ENCODE measurements at places on chromosomes 13 and 19.

GRCh38 chr19:6822311-6822670, 49.8 kb downstream of the VAV1 start:
- no peak overlapping the region for H3K4me3 ChIP-seq
- H3K36me3 ChIP-seq, result peaks cover 47% of the 10 kb centered on the region
- no peak for DNase-seq
- H3K4me1 ChIP-seq, result no peaks in the 10 kb centered on the region

- no peak overlapping the region for H3K27ac ChIP-seq
- H3K27me3 ChIP-seq, result no peaks in the 10 kb centered on the region
- no peaks in the 10 kb centered on the region for H3K36me3 ChIP-seq
These were observed 183.4 kb downstream of the USP12 start for GRCh38 chr13:26988059-26988769.

DNA sequence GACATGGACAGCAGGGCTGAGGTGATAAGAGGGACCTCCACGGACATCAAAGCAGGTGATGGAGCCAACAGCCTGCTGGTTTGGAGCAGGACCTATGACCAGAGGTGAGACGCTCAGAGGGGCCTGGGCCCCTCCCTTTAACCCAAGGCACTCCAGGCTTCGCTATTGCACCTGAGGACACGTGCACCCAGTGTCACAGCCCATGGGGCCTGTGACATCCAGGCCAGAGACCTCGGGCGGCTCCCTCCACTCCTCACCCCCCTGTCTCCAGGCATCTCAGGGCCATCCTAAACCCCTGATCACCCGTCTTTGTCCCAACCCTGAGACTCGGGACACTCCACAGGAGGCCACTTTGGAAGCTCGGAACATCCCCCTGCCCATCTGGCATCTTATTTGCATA, 12.9 kb downstream of the ADGRE5 start:
- H3K36me3 ChIP-seq, result peaks cover 58% of the 10 kb centered on the region
- H3K4me1 ChIP-seq, result no peaks in the 10 kb centered on the region
- no peak for DNase-seq
- no peaks in the 10 kb centered on the region for H3K27me3 ChIP-seq
- no peak overlapping the region for H3K4me3 ChIP-seq

GRCh38 chr13:44619651-44620050, 43.5 kb upstream of the TSC22D1 start:
- no peaks in the 10 kb centered on the region for H3K27me3 ChIP-seq
- no peaks in the 10 kb centered on the region for H3K36me3 ChIP-seq
- DNase-seq, result no peak
- H3K4me3 ChIP-seq, result no peak overlapping the region

GRCh38 chr19:10262771-10263170, 8.1 kb upstream of the ICAM1 start:
- no peak overlapping the region for H3K4me3 ChIP-seq
- no peak overlapping the region for H3K27ac ChIP-seq
- DNase-seq, result no peak
- H3K36me3 ChIP-seq, result peaks cover 10% of the 10 kb centered on the region
- no peaks in the 10 kb centered on the region for H3K27me3 ChIP-seq

DNA sequence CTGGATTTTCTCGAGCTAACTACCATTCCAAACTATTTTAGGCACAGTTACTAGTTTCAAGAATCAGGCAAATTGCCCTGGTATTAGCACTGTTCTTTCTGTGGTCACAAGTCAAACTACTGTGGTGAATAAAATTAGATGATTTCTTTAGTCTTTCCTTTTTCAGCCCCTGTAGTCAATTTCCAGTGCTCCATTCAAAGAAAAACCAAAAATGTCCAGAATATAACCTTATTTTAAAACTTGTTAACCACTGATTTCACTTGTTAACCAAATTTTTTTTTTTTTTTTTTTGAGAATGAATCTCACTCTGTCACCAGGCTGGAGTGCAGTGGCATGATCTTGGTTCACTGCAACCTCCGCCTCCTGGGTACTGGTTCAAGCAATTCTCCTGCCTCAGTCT, 50.6 kb upstream of the USPL1 start:
- H3K36me3 ChIP-seq, result no peaks in the 10 kb centered on the region
- no peaks in the 10 kb centered on the region for H3K27me3 ChIP-seq
- no peak overlapping the region for H3K27ac ChIP-seq
- H3K4me1 ChIP-seq, result peaks cover 3% of the 10 kb centered on the region

- H3K27ac ChIP-seq, result no peak overlapping the region
- no peaks in the 10 kb centered on the region for H3K4me1 ChIP-seq
- no peak overlapping the region for H3K4me3 ChIP-seq
- H3K36me3 ChIP-seq, result no peaks in the 10 kb centered on the region
These were observed 74.8 kb downstream of the ABCC4 start for GRCh38 chr13:95226476-95226875.

- peak overlapping the region; percentile 77 for H3K4me3 ChIP-seq
- H3K4me1 ChIP-seq, result peaks cover 31% of the 10 kb centered on the region
- DNase-seq, result no peak
- H3K36me3 ChIP-seq, result no peaks in the 10 kb centered on the region
- H3K27me3 ChIP-seq, result no peaks in the 10 kb centered on the region
These were observed 104.4 kb downstream of the TM9SF2 start for GRCh38 chr13:99605420-99606323.

DNA sequence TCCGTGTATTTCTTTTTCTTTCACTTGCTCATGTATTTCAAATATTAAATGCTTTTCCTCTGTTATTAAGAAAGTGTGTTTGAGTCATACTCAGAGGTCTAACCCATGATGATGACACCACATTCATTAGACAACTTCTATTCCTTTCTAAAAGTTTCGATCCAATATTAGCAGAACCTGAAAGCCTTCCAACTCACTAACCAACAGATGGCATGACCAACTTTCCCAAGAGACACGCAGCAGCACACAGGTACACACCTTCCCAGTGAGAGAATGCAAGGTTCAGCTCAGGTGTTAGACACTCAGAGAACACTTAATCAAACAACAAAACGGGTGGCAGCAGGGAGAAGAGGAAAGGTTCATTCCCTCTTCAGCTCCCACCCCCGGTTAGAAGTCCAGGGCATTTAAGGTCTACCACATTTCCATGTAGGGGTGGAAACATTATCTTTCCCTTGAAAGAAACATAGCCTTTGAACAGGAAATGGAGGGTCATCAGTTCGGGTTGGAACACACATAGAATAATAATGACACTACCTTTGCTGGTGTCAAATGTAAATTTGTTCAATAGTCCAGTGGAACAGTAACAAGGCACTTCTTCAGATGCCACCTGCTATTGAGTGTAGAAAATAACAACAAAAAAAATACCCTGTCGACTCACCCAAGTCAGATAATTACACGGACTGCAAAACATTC, 404.2 kb downstream of the COG6 start:
- no peaks in the 10 kb centered on the region for H3K27me3 ChIP-seq
- no peaks in the 10 kb centered on the region for H3K36me3 ChIP-seq
- no peak for DNase-seq
- no peaks in the 10 kb centered on the region for H3K4me1 ChIP-seq
- no peak overlapping the region for H3K27ac ChIP-seq

GRCh38 chr13:21075011-21075378, 13.6 kb upstream of the LATS2 start:
- H3K27me3 ChIP-seq, result no peaks in the 10 kb centered on the region
- peaks cover 12% of the 10 kb centered on the region for H3K4me1 ChIP-seq
- peak overlapping the region; percentile 20 for H3K27ac ChIP-seq
- H3K36me3 ChIP-seq, result no peaks in the 10 kb centered on the region
- H3K4me3 ChIP-seq, result peak overlapping the region; percentile 56

GRCh38 chr19:19342086-19343015, 21.7 kb downstream of the MAU2 start:
- no peaks in the 10 kb centered on the region for H3K4me1 ChIP-seq
- no peak for DNase-seq
- no peak overlapping the region for H3K27ac ChIP-seq
- no peak overlapping the region for H3K4me3 ChIP-seq
- peaks cover 62% of the 10 kb centered on the region for H3K36me3 ChIP-seq

DNA sequence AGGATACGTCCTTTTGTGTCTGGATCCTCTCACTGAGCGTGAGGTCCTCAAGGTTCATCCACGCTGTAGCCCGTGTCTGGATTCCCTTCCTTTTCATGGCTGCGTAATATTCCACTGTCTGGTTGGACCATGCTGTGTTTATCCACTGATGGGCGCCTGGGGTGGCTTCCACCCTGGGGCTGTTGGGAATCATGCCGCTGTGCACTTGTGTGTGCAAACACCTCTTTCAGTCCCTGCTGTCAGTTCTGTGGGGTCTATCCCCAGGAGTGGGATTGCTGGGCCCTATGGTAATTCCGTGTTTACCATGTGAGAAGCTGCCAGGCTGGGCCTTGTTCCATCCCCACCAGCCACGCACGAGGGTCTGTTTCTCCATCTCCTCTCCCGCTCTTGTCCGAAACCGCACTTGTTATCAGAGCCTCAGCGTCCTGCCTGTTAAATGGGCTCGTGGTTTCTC, 98.6 kb downstream of the GADD45B start:
- DNase-seq, result no peak
- H3K4me3 ChIP-seq, result no peak overlapping the region
- no peaks in the 10 kb centered on the region for H3K27me3 ChIP-seq
- peaks cover 10% of the 10 kb centered on the region for H3K4me1 ChIP-seq
- H3K27ac ChIP-seq, result no peak overlapping the region
- H3K36me3 ChIP-seq, result no peaks in the 10 kb centered on the region

- peaks cover 10% of the 10 kb centered on the region for H3K4me1 ChIP-seq
- no peak overlapping the region for H3K27ac ChIP-seq
- DNase-seq, result no peak
- no peaks in the 10 kb centered on the region for H3K27me3 ChIP-seq
These were observed 17.6 kb downstream of the DCAF15 start for GRCh38 chr19:13969897-13970296.

DNA sequence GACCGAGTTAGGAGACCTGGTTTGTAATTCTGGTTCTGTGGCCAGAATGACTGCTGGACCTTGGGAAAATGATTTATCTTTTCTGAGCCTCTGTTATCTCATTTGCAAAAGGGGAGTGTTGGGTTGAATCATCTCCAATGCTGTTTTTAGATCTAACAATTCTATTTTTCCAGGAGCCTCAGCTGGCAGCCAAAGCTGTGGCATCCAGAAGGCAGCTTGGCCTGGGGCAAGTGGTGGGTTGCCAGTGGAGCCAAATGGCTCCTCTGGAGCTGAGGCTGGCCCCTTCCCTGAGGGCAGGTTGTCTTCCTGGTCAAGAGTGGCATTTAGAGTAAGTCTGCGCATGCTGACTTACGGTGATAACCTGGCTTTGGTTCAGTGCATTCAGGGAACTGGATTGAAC, 21.3 kb downstream of the B3GLCT start:
- no peak for DNase-seq
- no peaks in the 10 kb centered on the region for H3K36me3 ChIP-seq
- no peak overlapping the region for H3K27ac ChIP-seq
- no peak overlapping the region for H3K4me3 ChIP-seq
- H3K27me3 ChIP-seq, result no peaks in the 10 kb centered on the region
- no peaks in the 10 kb centered on the region for H3K4me1 ChIP-seq

GRCh38 chr13:93183302-93183701, 43.3 kb upstream of the GPC6 start:
- DNase-seq, result no peak
- H3K27ac ChIP-seq, result no peak overlapping the region
- H3K4me3 ChIP-seq, result no peak overlapping the region

GRCh38 chr13:45137526-45137925, 17.2 kb downstream of the GTF2F2 start:
- H3K36me3 ChIP-seq, result peaks cover 7% of the 10 kb centered on the region
- H3K4me3 ChIP-seq, result no peak overlapping the region
- no peak for DNase-seq
- H3K27ac ChIP-seq, result no peak overlapping the region

GRCh38 chr19:14550201-14550754, 20.9 kb downstream of the TECR start:
- H3K4me1 ChIP-seq, result peaks cover 30% of the 10 kb centered on the region
- peak overlapping the region; percentile 21 for H3K27ac ChIP-seq
- no peak overlapping the region for H3K4me3 ChIP-seq
- H3K36me3 ChIP-seq, result no peaks in the 10 kb centered on the region
- DNase-seq, result no peak
- no peaks in the 10 kb centered on the region for H3K27me3 ChIP-seq

DNA sequence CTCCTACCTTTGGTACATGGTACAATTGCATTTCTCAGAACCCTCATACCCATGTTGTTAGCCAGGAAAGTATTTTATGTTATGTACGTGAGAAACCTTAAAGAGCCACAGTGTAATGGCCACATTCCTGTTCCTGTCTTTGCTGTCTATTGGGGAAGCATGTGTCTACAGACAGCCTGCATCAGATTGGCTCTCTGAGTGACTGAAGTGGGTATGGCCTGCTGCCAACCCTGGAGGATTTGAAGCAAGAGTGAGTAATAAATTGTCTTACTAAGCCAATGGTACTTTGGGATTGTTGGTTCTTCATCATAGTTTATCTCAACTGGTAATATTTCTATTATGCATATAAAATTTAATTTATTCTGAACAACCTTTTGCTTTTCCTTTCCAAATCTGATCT, 574.1 kb downstream of the LMO7 start:
- H3K27me3 ChIP-seq, result no peaks in the 10 kb centered on the region
- H3K27ac ChIP-seq, result no peak overlapping the region
- H3K36me3 ChIP-seq, result no peaks in the 10 kb centered on the region
- no peaks in the 10 kb centered on the region for H3K4me1 ChIP-seq
- no peak for DNase-seq

- H3K4me3 ChIP-seq, result no peak overlapping the region
- DNase-seq, result no peak
- no peaks in the 10 kb centered on the region for H3K36me3 ChIP-seq
- H3K27me3 ChIP-seq, result no peaks in the 10 kb centered on the region
These were observed 17.3 kb downstream of the RHPN2 start for GRCh38 chr19:33047422-33047821.

GRCh38 chr13:50617134-50617721, 226.3 kb downstream of the DLEU7 start:
- no peaks in the 10 kb centered on the region for H3K4me1 ChIP-seq
- no peaks in the 10 kb centered on the region for H3K27me3 ChIP-seq
- H3K27ac ChIP-seq, result no peak overlapping the region
- H3K4me3 ChIP-seq, result no peak overlapping the region
- H3K36me3 ChIP-seq, result no peaks in the 10 kb centered on the region

DNA sequence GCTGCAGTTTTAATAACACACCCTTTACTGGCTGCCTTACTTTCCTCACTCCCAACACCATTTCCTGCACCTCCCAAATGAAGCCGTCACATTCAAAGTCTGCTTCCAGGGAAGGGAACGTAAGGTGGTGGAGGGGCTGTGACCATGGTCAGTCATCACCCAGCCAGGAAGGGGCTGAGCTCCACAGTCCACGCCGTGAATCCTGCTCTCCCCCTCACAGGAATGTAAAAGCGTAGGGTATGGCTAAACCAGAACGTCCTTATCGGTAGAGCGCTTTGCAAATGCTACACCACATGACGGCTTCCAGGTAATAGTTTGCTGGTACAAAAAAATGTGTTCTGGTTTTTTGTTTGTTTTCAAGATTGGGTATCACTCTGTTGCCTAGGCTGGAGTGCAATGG, 7.0 kb downstream of the NUMBL start:
- no peak overlapping the region for H3K4me3 ChIP-seq
- no peak overlapping the region for H3K27ac ChIP-seq
- H3K36me3 ChIP-seq, result no peaks in the 10 kb centered on the region
